CD4-positive, CD25-positive, alpha-beta regulatory T cell (primary cell): ENCODE measurements at places on chromosomes 4 and X. TPM values are rescaled to one million over a fixed set of nuclear protein-coding genes. Genes with fewer than 3 reads are reported as not detected.

The CYSLTR1 gene
- total RNA-seq, result 7.2 TPM

The SLC6A14 gene
- not detected for total RNA-seq

The CLCN4 gene
- total RNA-seq, result 0.37 TPM

The NDST3 gene
- not detected for total RNA-seq

The FREM3 gene
- total RNA-seq, result 0.25 TPM

The LPAR4 gene
- total RNA-seq, result not detected

The REPS2 gene
- 0.74 TPM for total RNA-seq

GRCh38 chrX:24168807-24169206 is 19.3 kb downstream of the ZFX start:
- no peak for DNase-seq
- no peaks in the 10 kb centered on the region for H3K27me3 ChIP-seq
- H3K36me3 ChIP-seq, result peaks cover 15% of the 10 kb centered on the region
- H3K27ac ChIP-seq, result peak overlapping the region; percentile 41
- H3K4me3 ChIP-seq, result peak overlapping the region; percentile 53

DNA sequence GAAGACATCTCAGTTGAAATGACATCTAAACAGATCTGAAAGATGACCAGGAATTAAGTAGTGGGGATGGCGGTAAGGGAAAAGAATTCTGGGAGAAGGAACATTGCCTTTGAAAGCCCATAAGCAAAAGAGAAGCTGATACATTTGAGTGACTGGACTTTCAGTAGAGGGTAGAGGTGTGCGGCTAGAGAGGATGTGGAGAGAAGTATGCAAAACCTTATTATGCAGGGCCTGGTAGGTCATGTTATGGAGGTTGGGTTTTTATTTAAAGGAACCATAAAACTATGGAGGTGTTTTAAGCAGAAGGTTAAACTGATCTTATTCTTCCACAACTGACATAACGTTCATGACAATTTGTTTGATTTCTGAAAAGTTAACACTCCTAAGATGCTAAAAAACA is 36.3 kb downstream of the RPS6KA3 start:
- peaks cover 37% of the 10 kb centered on the region for H3K36me3 ChIP-seq
- no peaks in the 10 kb centered on the region for H3K27me3 ChIP-seq
- DNase-seq, result no peak

DNA sequence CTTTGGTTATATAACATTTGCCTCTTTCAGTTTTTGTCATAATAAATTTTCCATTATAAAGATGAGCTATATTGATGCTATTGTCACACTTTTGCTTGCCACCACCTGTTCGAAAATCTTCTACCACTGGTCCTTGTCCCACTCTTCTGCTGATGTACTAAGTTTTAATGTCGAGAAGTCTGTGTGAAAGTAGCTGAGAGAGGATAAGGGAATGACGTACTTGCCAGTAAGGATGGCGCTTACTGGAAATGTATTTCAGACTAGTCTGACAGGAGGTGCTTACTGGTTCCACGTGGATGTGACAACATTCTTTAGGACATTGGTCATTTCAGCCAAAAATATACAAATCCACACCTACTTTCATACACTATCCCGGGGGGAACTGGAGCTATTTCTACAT is 132.7 kb upstream of the NR3C2 start:
- no peak overlapping the region for H3K27ac ChIP-seq
- no peak overlapping the region for H3K4me3 ChIP-seq
- DNase-seq, result no peak
- H3K4me1 ChIP-seq, result no peaks in the 10 kb centered on the region
- no peaks in the 10 kb centered on the region for H3K27me3 ChIP-seq

GRCh38 chr4:15040916-15041463 is 38.7 kb downstream of the CPEB2 start:
- H3K27ac ChIP-seq, result no peak overlapping the region
- DNase-seq, result no peak
- H3K27me3 ChIP-seq, result no peaks in the 10 kb centered on the region
- peaks cover 12% of the 10 kb centered on the region for H3K36me3 ChIP-seq

GRCh38 chr4:87236861-87237260 is 16.4 kb upstream of the KLHL8 start:
- no peaks in the 10 kb centered on the region for H3K36me3 ChIP-seq
- no peak overlapping the region for H3K4me3 ChIP-seq
- H3K27ac ChIP-seq, result no peak overlapping the region
- DNase-seq, result no peak
- peaks cover 3% of the 10 kb centered on the region for H3K4me1 ChIP-seq
- H3K27me3 ChIP-seq, result peaks cover 14% of the 10 kb centered on the region

DNA sequence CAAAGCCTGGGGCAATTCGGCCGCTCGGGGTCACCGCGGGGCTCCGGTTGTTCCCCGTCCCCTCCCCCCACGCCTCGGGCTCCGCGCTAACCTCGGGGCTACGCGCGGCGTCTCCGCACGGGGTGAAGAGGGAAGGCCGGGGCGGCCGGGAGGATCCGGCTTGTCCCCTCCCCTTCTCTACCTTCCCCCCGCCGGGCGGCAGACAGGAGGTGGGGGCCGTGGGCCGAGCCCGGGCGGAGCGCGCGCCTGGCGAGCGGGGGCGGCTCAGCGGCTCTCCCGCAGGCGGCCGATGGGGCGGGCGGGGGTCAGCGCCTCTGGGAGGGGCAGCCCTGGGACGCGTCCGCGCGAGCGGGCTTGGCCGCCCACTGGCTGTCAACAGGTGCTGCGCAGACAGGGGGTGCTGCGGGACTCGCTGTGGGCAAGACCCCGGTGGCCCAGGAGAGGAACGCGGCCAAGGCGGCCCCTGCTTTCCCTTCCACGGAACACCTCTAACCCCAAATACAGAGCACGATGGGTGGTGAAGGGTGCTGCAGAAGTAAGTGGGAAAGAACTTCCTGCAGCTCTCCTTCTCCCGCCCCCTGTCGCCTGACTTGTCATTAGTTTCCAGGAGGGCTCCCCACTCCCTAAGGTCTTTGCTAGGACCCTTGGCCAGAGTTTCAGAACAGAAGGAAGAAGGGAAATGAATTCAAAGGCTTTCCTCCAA is at the start of gene PDGFC:
Gene PDGFC, minus strand, starts transcription at position 124 of the 703 bp plus-strand sequence. CDS start 896 bp downstream, outside the sequence.
- no peak for DNase-seq
- H3K27me3 ChIP-seq, result peaks cover 20% of the 10 kb centered on the region
- H3K27ac ChIP-seq, result no peak within 1 kb of the TSS
- H3K4me1 ChIP-seq, result no peaks in the 10 kb centered on the region
- no peak within 1 kb of the TSS for H3K4me3 ChIP-seq
- no peaks in the 10 kb centered on the region for H3K36me3 ChIP-seq

GRCh38 chr4:113013751-113014150 is 35.7 kb upstream of the ANK2 start:
- no peak overlapping the region for H3K4me3 ChIP-seq
- H3K36me3 ChIP-seq, result no peaks in the 10 kb centered on the region

DNA sequence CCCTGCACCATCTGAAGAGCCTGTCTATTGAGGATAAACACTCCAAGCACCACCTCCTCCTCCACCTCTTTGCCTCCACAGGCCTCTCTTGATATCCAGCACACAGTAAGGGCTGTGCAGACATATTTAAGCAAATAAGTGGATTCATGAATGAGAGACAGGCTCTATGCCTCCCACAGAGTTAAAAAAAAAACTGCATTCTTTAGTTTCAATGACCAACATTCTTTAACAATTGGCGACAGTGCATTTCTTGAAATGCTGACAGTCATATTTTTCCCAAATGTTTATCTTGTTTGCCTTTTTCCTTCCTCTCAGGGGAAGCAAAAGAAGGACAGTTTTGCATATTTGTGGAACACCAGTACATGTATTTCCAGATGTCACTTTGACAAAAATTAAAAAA is 38.6 kb downstream of the MXRA5 start:
- no peaks in the 10 kb centered on the region for H3K27me3 ChIP-seq
- H3K4me1 ChIP-seq, result no peaks in the 10 kb centered on the region
- no peak for DNase-seq
- H3K27ac ChIP-seq, result no peak overlapping the region
- no peak overlapping the region for H3K4me3 ChIP-seq

DNA sequence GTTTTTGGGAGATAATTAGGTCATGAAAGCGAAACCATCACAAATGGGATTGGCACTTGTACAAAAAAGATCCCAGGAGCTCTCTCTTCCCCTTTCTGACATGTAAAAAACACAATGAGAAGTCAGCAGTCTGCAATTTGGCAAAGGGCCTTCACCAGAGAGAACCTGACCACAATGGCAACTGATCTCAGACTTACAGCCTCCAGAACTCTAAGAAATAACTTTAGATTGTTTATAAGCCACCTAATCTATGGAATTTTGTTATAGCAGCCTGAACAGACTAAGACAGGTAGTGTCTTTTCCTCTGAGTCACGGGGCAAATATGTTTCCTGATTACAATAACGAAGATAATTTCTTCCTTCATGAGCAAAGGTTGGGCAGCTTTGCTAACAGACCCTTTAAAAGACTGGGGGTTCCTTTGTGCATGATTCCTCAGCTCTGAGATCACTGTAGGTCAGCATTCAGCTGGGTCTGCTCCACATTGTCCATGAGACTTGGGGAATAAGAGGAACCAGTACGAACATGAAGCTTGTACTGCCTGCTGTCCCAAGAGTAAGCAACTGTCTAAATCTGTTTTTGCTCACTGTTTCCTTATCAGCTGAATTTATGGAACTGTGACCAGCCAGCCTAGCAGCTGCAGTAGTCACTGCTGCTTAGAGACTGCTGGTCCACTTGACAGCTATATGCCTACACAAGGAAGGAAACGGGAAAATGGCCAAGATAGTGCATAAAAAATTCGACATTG is 191.6 kb downstream of the ANAPC10 start:
- no peak overlapping the region for H3K4me3 ChIP-seq
- no peak for DNase-seq
- H3K36me3 ChIP-seq, result no peaks in the 10 kb centered on the region
- no peaks in the 10 kb centered on the region for H3K27me3 ChIP-seq

DNA sequence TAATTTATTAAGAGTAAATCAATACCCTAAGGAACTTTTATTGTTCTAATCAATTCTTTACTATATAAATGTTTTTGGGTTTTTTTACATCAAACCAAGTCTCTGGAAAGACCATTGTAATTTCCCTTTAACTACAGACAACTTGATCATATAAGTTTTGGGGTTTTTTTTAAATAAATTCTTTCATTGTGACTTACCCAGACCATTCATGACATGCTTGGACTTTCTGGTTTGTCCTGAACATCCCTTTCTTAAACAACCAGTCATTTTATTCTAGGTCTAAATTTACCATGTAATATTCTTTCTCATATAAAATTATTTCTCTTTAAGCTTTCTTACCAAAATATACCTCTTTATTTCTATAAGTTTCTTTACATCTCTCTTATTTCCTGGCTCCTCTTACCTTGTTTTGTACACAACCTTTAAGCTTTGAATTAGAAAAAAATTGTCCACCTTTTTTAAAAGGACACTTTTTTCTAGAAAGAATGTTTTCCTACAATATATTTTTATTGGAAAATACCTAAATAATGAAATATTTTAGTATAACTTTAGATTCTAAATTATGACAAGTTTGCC is 8.4 kb downstream of the CNGA1 start:
- H3K27ac ChIP-seq, result no peak overlapping the region
- H3K4me3 ChIP-seq, result no peak overlapping the region
- no peaks in the 10 kb centered on the region for H3K4me1 ChIP-seq
- H3K36me3 ChIP-seq, result no peaks in the 10 kb centered on the region

- H3K36me3 ChIP-seq, result no peaks in the 10 kb centered on the region
- no peak for DNase-seq
- no peak overlapping the region for H3K4me3 ChIP-seq
- no peak overlapping the region for H3K27ac ChIP-seq
Measured at GRCh38 chr4:92299152-92299551, 4.6 kb upstream of the GRID2 start.

DNA sequence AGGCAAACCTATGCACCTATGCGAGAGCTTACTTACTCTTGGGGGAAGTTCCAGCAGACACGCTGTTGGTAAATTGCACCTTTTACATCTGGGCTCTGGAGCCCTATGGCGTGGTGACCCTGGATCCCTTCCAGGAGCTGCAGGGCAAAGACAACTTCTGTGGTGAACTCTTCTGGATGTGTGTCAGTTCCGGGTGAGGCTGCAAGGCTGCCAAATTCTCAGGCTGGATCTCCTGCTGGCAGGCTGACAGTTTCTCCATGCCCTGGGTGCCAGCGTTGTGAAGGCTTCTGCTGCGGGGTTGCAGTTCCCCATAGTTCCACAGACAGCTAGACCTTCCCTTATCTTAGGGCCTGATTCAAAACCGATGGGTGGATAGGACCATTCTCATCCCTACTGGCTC is 37.9 kb downstream of the RAP2C start:
- no peak for DNase-seq
- no peak overlapping the region for H3K27ac ChIP-seq
- no peak overlapping the region for H3K4me3 ChIP-seq
- H3K36me3 ChIP-seq, result no peaks in the 10 kb centered on the region
- H3K4me1 ChIP-seq, result no peaks in the 10 kb centered on the region

DNA sequence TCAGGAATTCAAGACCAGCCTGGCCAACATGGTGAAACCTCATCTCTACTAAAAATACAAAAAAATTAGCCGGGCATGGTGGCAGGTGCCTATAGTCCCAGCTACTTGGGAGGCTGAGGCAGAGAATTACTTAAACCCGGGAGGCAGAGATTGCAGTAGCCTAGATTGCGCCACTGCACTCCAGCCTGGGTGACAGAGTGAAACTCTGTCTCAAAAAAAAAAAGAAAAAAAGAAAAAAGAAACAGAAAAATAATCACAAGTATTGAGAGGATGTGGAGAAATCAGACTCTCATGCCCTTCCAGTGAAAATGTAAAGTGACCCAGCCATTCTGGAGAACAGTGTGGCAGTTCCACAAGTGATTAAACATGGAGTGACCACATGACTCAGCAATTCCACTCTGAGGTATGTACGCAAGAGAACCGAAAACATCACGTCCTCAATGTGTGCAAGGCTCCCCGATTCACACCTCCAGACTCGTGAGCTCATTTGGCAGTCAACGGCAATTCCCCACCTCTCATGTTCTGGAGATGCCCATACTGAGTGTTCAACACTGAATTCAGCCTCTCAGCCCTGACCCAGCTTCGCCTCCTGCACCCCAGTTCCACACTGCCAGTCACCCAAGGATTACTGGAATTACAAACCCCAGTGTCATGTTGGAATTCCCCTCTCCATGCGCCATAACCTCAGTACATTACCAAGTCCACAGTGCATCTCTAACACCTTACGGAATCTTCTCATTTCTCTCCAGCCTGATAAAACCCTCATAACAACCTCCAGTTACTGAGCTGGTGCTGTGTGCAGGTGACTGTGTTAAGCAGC is 21.1 kb downstream of the ACOX3 start:
- no peak overlapping the region for H3K4me3 ChIP-seq
- DNase-seq, result peak; percentile 45
- H3K36me3 ChIP-seq, result peaks cover 9% of the 10 kb centered on the region
- no peak overlapping the region for H3K27ac ChIP-seq
- no peaks in the 10 kb centered on the region for H3K27me3 ChIP-seq
